Stimulated activated CD8-positive, alpha-beta memory T cell treated with anti-CD3 and anti-CD28 coated beads, Interleukin-7, amount 100 ng/mL, for 48 hours (primary cell): ENCODE measurements at places on chromosomes 7 and 10.
A peak's percentile ranks its signal among the peaks of the same experiment; 100 is the strongest.

DNA sequence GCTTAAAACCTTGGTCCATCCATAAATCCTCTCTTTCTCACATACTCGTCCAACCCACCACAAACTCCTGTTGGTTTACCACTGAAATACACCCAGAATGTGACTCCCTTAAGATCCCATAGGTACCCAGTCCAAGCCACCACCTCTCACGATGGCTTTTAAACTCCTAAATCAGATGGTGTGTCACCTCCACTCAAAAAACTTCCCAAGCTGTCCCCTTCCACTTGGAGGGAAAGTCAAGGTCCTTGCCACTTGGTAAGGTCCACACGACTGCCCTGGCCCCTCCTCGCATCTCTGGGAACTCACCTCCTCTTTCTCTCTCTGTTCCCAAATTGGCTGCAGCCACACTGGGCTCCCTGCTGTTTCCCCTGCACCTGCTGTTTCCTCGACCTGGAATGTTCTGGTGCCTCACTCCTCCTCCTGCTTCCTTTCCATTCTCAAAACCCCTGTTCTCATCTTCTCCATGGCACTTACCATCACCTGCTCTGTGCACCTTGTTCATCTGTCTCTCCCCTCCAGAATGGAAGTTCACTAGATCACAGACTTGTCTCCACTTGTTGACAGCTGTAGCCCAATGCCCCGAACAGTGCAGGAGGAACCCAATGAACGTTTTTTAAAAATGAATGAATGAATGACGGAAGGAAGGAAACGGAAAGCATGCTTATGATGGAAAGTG is 23.0 kb downstream of the ZFAND2A start:
- DNase-seq, result no peak

GRCh38 chr7:25665903-25666670 is 437.8 kb upstream of the NPVF start:
- DNase-seq, result no peak

- DNase-seq, result no peak
Measured at GRCh38 chr10:67988606-67989005, 86.5 kb downstream of the HERC4 start.

- no peak for DNase-seq
Measured at GRCh38 chr7:116598278-116598677, 73.4 kb downstream of the CAV1 start.

GRCh38 chr10:104247513-104248146 is 7.1 kb upstream of the GSTO1 start:
- no peak for DNase-seq

DNA sequence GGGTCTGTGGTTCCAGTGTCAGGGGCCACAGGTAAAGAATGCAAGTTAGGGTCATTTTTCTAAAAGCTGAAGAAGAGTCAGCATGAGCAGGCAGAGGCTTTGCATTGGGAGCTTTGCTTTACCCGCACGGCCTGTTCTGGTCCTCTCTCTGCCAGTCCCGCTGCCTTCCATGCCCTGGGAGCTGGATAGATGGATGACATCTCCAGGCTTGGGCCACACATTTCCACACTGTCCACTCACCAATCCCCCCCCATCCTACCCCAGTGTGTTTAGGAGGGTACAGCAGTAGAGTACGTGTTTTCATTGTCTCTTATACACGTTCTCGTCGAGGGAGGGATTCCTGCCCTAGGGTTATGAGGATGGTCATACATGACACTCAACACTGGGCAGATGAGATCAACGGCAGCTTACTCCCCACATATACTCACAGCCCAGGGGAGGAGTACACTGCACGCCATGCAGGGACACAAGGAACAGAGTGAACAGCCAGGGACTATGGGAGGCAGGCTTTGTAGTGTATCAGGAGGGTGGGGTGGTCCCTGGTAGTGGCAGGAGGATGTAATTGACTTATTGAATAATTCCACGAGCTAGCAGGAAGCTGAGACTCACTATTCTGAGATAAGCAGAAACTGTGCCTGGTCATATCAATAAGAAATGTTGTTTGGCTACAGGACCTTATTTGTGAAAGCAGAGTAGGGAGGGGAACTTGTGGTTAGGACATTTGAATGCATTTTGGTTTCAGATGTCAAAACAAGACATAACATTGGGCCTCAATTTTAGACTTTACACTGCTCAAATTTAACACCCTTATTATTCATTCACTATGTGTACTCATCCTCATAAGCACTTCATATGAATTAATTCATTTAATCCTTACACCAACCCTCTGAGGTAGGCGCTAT is 36.6 kb downstream of the PLPP4 start:
- no peak for DNase-seq

DNA sequence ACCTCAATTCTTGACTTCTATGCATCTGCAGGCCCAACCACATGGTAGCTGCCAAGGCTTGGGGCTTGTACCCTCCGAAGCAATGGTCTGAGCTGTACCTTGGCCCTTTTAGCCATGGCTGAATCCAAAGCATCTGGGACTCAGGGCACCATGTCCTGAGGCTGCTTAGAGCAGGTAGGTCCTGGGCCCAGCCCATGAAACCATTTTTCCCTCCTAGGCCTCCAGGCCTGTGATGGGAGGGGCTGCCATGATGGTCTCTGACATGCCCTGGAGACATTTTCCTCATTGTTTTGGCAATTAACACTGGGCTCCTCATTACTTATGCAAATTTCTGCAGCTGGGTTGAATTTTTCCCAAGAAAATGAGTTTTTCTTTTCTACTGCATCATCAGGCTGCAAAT is 417.8 kb upstream of the LRRN3 start:
- DNase-seq, result no peak

DNA sequence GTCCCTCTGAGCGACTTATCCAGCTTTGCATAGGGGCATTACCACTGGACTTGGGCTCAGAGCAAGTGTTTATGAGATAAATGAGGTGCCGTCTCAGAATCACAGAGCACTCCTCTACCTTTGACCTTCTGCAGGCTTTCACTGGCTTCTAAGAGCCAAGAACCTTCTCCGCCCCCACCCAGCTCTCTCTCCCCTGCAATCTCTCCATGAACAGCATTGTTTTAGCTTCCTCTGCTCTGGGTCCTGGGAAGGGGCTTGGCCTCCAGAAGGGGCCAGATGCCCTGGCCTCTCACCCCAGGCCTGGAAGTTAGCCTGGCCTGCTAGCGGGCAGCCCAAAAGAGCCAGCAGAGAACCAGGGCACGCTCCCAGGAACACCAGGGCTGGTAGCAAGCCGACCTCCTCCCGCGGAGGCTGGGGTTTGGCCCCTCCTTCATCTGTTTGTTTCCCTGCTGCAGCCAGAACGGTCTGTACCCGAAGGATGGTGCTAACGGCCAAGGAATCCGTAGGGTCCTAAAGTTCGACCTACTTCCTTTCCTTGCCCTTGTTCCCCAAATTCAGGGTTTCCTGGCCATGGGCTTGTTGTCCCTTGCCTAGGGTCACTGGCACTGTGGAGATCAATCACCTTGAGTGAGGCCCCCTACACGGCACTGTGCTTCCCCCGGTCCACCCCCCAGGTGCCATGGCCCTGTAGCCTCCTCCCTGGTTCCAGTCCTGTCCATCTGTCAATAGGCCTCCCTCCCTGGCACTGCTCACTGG is 18.7 kb upstream of the DDIT4 start:
- no peak for DNase-seq

DNA sequence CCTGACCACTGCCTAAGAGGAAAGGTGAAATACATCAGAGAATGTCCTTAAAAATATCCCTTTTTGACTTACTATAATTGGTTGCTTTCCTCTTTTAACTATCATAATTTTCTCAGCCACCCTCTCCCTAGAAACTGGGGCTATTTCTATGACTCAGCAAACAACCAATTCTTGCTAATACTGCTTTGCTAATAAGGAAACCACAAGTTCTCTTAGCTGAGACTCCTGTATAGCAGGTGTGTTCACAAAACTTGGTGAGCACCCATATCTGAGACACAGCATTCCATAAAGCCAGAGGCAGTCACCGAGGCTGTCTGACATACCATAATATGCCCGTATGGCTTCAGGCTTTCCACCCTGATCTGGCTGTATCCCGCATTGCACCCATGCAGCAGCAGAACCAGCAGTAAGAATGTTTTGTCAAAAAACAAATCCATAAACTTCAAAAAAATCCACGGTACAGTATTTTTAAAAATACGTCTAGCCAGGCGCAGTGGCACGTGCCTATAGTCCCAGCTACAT is 191.7 kb upstream of the C7orf33 start:
- DNase-seq, result no peak

GRCh38 chr7:98978672-98979071 is 100.3 kb downstream of the TRRAP start:
- no peak for DNase-seq

GRCh38 chr7:104341546-104341945 is 13.1 kb downstream of the LHFPL3 start:
- DNase-seq, result no peak

GRCh38 chr7:47241112-47242065 is 340.5 kb downstream of the TNS3 start:
- no peak for DNase-seq

DNA sequence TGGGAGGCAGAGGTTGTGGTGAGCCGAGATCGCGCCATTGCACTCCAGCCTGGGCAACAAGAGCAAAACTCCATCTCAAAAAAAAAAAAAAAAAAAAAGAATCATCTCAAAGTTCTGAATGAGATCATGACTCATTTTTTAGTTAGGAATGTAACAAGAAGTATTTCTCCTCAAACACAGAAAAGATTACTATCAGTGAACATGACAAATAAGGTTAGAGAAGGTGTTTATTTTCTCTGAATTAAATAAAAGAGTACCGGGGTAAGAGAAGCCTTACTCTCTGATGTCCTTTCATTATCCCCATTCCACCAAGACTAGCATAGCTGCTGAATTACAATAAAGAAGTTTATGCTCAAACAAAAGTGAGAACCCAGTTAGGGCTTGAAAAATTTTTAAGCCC is 50.1 kb downstream of the IPMK start:
- DNase-seq, result no peak

DNA sequence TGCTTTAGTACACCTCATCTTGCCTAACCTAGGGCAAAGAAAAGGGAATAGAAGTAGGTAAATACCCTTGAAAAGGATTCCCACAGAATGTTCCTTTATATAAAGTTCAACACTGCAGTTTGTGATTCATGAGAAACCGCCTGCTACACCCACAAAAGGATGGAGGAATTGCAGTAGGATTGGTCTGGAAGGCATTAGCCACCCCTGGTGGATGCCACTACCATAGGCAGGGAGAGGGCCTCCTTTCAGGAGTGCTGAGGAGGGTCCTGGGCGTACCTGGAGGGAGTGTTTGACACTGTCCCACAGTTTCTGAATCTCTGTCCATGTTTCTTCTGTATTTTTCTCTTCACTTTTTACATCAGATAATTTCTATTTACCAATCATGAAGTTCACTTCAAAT is 221.8 kb upstream of the TMEM72 start:
- DNase-seq, result no peak

- DNase-seq, result no peak
Measured at GRCh38 chr7:83141927-83142326, 20.8 kb downstream of the PCLO start.

- no peak for DNase-seq
Measured at GRCh38 chr7:127047521-127047920, 205.2 kb downstream of the GRM8 start.

DNA sequence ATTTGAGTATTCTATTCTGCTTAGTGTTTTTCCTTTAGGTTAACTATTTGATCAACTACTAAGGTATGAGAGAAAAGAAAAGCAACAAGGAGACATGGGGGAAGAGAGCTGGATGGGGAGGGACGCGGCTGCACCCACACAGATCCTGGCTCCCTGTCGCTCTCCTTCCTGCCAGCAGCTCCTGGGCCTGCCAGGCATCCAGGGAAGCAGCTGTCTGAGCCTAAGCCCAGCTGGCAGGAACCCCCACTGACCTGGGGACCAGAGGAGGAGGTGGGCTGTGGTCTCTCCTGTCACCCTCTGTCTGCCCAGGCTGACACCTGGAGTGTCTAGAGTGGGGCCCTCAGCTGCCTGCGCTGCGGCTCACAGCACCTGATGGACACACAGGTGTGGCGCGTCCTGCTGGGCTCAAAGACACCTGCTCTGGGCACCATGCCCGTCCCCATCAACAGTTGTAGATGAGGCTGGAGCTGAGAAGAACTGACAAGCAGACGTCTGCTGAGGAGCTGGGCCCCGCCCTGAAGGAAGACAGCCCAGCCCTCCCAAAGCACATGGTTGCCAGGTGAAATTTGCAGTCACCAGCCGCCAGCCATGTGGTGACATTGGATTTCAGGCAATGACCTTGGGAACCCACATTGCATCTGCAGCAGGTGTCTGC is 207.9 kb downstream of the PLXNA4 start:
- DNase-seq, result no peak

GRCh38 chr10:130246113-130246512 is 109.9 kb downstream of the GLRX3 start:
- DNase-seq, result no peak

DNA sequence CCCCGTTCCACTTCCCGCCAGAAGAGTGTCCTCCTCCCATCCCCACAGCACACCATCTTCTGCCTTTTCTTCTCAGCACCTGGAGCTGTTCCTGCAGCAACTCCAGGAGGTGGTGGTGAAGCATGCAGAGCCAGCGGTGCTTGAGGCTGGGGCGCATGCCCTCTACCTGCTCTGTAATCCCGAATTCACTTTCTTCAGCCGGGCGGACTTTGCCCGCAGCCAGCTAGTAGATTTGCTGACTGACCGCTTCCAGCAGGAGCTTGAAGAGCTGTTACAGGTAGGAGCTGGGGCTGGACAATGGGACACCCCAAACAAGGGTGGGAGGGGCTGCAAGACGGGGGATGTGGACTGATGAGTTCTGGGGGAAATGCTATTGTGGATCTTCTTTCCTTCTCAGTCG is 19.1 kb upstream of the PVRIG start:
- DNase-seq, result no peak

- DNase-seq, result no peak
Measured at GRCh38 chr10:74145133-74145532, 5.5 kb downstream of the AP3M1 start.

DNA sequence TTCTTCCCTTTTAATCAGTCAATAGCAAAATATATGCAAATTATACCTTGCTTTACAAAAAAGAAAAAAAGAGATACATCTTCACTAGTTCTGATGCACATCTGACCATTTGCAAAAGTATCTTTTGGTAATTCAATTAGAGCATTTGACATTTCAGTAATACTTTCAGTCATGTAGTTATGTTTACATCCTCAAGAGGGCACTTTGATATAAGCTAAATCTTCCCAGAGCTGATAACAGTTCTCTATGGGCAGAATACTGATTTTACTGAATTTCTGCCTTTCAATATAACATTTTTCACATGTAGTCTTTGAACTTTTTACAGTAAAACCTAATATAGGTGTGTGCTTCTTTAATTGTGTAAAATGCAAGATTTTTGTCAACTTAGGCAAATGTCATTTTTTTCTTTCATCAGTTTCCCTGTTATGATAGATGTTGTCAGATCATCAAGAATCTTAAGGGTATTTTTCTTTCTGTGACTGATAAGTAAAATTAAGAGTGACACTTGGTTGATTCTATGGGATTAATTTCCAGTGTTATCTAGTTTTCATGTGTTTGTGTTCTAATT is 703.5 kb upstream of the SEMA3D start:
- no peak for DNase-seq

GRCh38 chr10:130014263-130015074 is 50.4 kb upstream of the EBF3 start:
- no peak for DNase-seq

- DNase-seq, result no peak
Measured at GRCh38 chr10:46074196-46074946, 28.3 kb upstream of the MSMB start.

- DNase-seq, result peak; percentile 17
Measured at GRCh38 chr7:132548489-132549078, 27.7 kb downstream of the PLXNA4 start.

GRCh38 chr7:99559175-99559915 is 903 bp downstream of the ZNF655 start:
- no peak for DNase-seq

- DNase-seq, result no peak
Measured at GRCh38 chr7:92228100-92228499, 17.6 kb downstream of the KRIT1 start.
